Stimulated activated CD8-positive, alpha-beta memory T cell treated with anti-CD3 and anti-CD28 coated beads, Interleukin-4, amount 100 ng/mL, for 4 hours (primary cell): ENCODE measurements at places on chromosomes 11 and 22.

GRCh38 chr11:133832096-133832990 is 13.0 kb downstream of the SPATA19 start:
- DNase-seq = no peak

DNA sequence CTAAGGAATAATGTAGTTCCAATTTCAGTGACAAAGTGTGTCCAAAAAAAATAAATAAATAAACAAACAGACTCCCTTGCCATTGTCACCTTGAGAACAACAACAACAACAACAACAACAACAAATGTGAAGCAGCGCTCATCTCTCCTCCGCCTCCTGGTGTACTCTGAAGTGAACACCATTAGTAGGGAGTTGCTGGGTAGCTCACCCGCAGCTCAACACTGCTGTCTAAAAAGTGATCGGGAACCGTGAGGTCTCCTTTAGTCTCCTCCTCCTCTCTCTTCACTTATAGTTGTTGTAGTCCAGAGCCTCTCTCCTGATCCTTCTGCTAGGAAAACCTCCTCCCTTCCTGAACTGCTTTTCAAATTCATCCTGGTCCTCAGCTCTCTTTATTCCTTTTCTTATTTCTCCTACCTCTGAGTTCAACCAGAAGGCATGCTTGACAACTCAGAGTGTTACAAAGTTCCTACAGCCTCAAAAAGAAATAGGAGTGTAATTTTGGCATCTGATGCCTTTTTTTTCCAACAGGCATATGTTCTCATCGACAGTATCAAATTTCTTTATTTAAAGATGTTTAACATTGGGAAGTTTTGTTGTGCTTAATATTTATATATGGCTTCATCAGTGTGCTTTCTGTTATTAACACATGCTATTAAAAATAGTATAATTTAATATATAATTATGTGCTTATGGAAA is 215.1 kb downstream of the PGR start:
- no peak for DNase-seq

DNA sequence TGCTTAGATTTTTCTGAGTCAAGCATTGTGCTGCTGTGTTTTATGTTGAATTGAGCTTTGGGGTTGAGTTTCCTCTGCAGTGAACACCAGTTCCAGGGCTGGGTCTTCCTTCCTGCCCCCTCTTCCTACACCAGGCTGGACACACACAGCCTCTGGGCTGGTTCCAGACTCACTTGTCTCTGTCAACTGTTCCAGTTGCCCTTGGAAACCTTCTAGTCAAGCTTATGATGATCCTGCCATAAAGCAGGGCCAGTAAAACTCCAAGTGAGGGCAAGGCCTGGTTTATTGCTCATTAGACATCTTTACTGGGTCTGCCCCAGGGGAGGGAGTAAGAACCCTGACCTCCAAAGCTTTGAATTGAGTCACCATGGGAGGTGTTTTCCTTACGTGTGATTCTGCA is 61.1 kb downstream of the KIAA1671 start:
- no peak for DNase-seq

DNA sequence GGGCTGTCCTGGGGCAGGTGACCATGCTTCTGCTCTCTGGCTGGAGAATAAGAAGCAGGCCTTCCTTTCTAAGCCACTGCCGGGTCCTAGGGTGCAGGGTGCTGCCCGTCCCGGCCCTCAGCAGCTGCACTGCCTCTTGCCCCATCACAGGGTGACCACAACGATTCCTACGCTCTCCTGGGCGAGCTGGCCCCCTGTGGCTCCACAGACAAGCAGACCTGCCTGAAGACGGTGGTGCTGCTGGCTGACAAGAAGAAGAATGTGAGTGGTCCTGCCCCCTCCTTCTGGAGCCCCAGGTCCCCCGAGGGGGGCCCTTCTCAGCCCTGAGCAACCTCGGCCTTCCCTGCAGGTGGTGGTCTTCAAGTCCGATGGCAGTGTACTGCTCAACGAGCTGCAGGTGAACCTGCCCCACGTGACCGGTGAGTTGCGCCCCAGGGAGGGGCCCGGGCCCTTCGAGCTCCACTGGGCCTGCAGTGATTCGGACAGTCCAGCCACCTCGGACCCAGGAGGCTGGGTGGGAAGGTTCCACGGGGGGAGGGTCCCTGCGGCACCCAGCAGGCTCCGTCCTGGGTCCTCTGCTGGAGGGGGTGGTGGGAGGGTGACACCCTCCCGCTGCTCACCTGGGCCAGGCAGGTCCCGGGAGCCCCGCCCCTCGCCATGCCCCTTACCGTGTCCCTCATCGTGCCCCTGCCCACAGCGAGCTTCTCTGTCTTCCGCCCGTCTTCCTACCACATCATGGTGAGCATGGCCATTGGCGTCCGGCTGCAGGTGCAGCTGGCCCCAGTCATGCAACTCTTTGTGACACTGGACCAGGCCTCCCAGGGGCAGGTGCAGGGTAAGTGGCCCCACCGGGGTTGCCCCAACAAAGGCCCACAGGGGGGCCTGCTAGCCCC is 8.3 kb downstream of the MUC2 start:
- no peak for DNase-seq

- no peak for DNase-seq
Measured at GRCh38 chr11:62054484-62055121, 69.2 kb upstream of the INCENP start.

GRCh38 chr11:76803811-76804600 is 20.9 kb downstream of the TSKU start:
- DNase-seq = peak; percentile 29

DNA sequence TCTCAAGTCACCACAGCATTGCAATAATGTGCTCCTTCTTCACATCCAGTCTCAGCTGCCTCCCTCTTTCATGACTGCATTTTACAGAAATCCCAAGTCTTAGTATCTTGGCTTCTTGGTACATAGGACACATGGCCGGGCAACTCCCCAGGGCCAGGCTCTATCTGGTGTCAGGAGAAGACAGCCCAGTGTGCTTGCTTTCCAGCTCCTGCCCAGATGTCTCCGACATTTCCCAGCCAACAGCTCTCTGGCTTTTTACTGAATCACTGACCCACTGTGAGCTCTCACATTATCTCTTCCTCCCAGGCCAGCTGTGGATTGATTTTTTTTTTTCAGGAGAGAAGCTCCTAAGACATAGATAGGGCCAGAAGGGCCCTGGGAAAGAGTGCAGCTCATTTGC is 346.0 kb upstream of the C11orf87 start:
- DNase-seq = no peak

- DNase-seq = no peak
Measured at GRCh38 chr11:9738116-9738515, 74.2 kb downstream of the SWAP70 start.

- DNase-seq = no peak
Measured at GRCh38 chr11:134098566-134099184, 29.8 kb downstream of the JAM3 start.

DNA sequence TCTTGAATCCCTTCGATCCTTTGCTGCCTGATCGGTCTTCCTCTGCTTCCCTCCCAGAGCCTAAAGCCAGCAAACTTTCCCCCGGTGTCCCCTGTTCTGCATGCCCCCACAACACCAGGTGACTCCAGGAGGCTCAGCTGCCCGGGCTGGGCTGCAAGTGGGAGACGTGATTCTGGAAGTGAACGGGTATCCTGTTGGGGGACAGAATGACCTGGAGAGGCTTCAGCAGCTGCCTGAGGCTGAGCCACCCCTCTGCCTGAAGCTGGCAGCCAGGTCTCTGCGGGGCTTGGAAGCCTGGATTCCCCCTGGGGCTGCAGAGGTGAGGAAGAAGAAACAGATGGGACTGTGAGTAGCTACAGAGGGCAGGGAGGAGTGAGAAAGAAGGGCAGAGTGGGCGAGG is 3.6 kb downstream of the NHERF4 start:
- DNase-seq = no peak
